ENCODE measurements at places on chromosomes 6 and 20. TPM values are rescaled to one million over a fixed set of nuclear protein-coding genes. Genes with fewer than 3 reads are reported as not detected.

GRCh38 chr6:68054756-68055155 is 580.3 kb upstream of the ADGRB3 start:
- no peaks in the 10 kb centered on the region for H3K4me1 ChIP-seq
- H3K27ac ChIP-seq = no peak overlapping the region
- DNase-seq = no peak
- H3K36me3 ChIP-seq = no peaks in the 10 kb centered on the region

GRCh38 chr6:147005499-147005898 is 198.7 kb upstream of the STXBP5 start:
- no peak for DNase-seq
- peaks cover 6% of the 10 kb centered on the region for H3K27me3 ChIP-seq
- no peak overlapping the region for H3K27ac ChIP-seq
- H3K4me1 ChIP-seq = peaks cover 2% of the 10 kb centered on the region
- H3K4me3 ChIP-seq = no peak overlapping the region

DNA sequence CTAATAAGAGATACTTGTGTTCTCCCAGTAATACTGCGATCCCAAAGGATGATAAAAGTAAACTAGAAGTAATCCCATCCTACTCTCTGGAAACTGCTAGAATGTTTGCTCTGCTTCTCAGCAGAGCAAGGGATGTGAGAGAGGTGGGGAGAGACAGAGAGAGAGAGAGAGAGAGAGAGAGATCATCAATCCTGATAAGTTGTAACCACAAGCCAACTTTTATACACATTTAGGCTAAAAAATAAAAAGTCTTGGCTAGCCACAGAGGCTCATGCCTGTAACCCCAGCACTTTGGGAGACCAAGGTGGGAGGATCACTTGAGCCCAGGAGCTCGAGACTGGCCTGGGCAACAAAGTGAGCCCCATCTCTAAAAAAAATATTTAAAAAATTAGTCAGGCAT is 16.0 kb upstream of the TRIM38 start:
- no peaks in the 10 kb centered on the region for H3K36me3 ChIP-seq
- H3K4me1 ChIP-seq = peaks cover 14% of the 10 kb centered on the region
- DNase-seq = no peak
- H3K27ac ChIP-seq = peak overlapping the region; percentile 89
- peaks cover 1% of the 10 kb centered on the region for H3K27me3 ChIP-seq

DNA sequence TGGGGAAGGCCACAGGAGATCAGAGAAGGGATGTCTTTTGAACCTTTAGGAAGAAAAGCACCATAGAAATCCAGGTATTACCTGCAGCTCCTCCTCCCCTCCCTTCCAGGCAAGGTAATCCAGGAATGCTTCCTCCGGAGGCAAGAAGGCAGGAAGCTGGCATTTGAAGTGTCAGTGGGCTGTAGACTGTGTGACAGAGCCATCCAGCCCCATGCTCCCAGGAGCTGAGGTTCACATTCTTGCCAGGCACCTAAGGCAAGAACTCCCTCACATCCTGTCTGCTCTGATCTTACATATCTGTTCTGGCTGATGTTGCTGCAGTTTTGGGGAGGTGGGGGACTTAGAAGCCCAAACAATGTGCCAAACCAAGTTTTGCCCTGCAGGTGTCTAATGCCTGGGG is 27.8 kb upstream of the SCUBE3 start:
- no peak overlapping the region for H3K4me3 ChIP-seq
- peaks cover 43% of the 10 kb centered on the region for H3K27me3 ChIP-seq
- H3K36me3 ChIP-seq = peaks cover 2% of the 10 kb centered on the region

GRCh38 chr6:170018422-170018935 is 267.1 kb downstream of the ERMARD start:
- no peaks in the 10 kb centered on the region for H3K4me1 ChIP-seq
- no peak for DNase-seq
- no peak overlapping the region for H3K27ac ChIP-seq
- H3K36me3 ChIP-seq = no peaks in the 10 kb centered on the region

DNA sequence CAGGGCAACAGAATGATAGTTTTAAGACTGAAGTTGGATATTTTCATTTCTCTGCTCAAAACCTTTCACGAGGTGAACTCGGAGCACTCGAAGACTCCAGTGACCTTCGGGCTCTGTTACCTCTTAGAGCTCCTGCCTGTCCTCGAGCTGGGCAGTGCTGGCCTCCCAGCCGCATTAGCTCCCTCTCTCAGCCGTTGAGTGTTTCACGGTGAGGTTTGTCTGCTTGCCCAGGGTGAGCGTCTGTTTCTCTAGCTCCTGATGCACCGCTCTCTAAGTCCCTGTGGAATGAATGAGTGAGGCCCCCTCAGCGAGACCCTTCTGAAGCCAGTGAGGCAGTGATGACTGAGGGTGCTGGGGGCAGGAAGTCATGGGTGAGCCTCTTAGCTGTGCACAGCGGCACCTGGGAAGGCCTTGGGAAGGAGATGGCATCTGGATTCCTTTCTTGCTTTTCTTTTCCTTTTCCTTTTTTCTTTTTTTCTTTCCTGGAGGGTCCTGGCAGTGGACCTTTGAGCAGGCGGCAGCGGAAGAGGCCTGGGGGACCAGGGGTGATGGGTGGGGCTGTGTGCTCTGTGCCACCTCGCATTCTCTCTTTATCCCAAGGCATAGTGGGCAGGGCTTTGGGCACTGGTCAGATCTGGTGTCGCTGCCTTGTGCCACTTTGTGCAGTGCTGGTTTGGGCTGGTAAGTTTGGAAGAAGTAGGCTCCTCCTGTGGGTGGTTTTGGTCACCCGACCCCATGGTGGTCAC is 2.2 kb downstream of the PSMG4 start:
- peak overlapping the region; percentile 100 for H3K4me3 ChIP-seq
- no peak for DNase-seq
- H3K27ac ChIP-seq = peak overlapping the region; percentile 99
- H3K4me1 ChIP-seq = peaks cover 31% of the 10 kb centered on the region
- peaks cover 4% of the 10 kb centered on the region for H3K27me3 ChIP-seq

- no peak overlapping the region for H3K4me3 ChIP-seq
- DNase-seq = no peak
- H3K4me1 ChIP-seq = no peaks in the 10 kb centered on the region
- no peak overlapping the region for H3K27ac ChIP-seq
Measured at GRCh38 chr6:4603291-4603690, 172.9 kb upstream of the CDYL start.

GRCh38 chr20:37856932-37857660 is 45.8 kb upstream of the VSTM2L start:
- DNase-seq = no peak
- no peaks in the 10 kb centered on the region for H3K4me1 ChIP-seq
- no peak overlapping the region for H3K27ac ChIP-seq
- H3K36me3 ChIP-seq = peaks cover 8% of the 10 kb centered on the region

- H3K4me1 ChIP-seq = peaks cover 3% of the 10 kb centered on the region
- DNase-seq = no peak
- no peaks in the 10 kb centered on the region for H3K36me3 ChIP-seq
Measured at GRCh38 chr20:61900011-61900944, 165.4 kb downstream of the TAF4 start.

GRCh38 chr20:63878899-63879663 is 14.0 kb downstream of the TPD52L2 start:
- H3K27me3 ChIP-seq = no peaks in the 10 kb centered on the region
- DNase-seq = no peak
- H3K4me3 ChIP-seq = no peak overlapping the region
- peaks cover 5% of the 10 kb centered on the region for H3K4me1 ChIP-seq
- H3K27ac ChIP-seq = no peak overlapping the region

DNA sequence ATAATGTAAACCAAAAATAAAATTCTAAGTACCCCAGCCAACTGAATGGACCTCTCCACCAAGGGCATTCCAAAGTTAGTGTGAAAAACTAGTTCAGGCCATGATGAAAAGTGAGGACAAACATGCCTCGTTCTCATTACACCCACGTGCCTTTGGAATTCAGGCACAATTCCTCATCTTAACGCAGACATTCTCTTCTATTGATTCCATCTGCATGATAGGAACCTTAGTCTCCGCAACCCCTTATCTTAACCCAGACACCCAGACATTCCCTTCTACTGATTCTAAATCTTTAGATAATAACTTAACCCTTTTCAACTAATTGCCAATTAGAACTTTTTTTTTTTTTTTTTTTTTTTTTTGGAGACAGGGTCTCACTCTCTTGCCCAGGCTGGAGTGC is 7.6 kb upstream of the SERPINB6 start:
- no peak overlapping the region for H3K4me3 ChIP-seq
- H3K4me1 ChIP-seq = peaks cover 6% of the 10 kb centered on the region

DNA sequence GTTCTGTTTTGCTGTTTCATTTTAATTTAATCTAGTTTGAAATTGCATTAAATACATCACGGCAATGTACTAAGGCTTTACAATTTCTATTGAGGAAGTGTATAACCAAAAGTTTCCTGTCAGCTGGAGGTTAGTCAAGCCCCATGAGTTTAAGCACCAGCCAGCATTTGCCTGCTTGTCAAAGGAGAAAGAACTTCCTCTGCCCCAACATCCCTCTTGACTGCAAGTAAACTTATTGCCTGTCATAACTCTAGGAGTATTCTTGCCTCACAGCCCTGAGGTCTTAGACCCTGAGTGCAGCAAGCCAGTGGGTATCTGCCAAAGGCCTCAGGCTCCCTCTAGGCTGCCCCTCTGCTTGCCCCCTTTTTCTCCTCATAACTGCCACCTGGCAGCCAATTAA is 106.7 kb upstream of the INSM1 start:
- H3K36me3 ChIP-seq = no peaks in the 10 kb centered on the region
- DNase-seq = no peak
- no peak overlapping the region for H3K4me3 ChIP-seq

DNA sequence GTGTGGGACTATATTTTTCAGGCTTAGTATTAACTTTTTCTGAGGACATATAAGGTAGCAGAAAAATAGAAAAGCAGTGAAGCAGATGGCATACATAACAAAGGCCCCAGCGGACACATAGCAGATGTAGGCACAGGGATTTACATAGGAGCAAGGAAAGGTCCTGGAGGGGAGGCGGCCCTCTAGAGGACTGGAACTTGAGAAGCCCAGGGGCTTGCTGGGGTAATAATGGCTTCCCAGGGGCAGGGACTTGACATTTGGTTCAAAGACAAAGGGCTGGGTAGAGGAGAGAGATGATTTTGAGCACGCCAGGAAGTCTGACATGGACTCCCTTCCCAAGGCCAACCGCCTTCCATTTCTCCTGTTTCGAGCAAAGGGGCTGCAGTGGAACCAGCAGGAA is 31.7 kb upstream of the OSTM1 start:
- no peak overlapping the region for H3K4me3 ChIP-seq
- no peaks in the 10 kb centered on the region for H3K36me3 ChIP-seq
- no peak overlapping the region for H3K27ac ChIP-seq
- no peaks in the 10 kb centered on the region for H3K4me1 ChIP-seq

DNA sequence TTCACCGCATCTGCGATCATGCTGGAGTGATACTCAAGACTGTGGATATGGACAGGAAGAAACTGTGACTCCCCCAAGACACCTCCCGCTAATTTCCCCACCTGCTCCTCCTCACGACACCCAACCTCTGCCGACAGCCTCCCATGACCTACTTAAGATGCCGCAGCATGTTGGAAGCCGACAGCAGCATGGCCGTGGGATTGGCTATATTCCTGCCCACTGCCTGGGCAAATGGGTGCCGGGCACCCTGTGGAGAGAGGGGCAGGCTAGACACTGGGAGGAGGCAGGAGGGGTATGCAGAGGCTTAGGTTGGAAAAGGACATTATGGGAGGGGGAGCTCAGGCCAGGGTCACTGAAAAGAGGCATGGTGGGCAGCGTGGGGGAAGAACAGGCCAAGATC is 4.5 kb downstream of the IDH3B start:
- no peak overlapping the region for H3K27ac ChIP-seq
- H3K4me1 ChIP-seq = peaks cover 44% of the 10 kb centered on the region
- H3K36me3 ChIP-seq = peaks cover 22% of the 10 kb centered on the region
- H3K4me3 ChIP-seq = peak overlapping the region; percentile 66
- DNase-seq = no peak
- no peaks in the 10 kb centered on the region for H3K27me3 ChIP-seq

DNA sequence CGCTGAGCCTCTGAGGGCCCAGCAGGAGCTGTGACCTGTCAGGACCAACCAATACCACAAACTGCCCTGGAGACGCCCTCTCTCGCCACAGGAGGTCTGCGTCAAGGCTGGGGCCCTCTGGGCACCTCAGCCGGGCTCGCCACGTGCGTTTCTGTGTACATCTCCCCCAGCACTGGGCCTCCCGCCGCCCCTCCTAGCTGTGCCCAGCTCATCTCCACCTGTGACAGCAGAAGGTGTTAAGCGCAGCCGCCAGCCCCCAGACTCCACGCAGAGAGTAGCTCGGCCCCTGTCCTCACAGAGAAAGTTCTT is 91.4 kb downstream of the TAF4 start:
- H3K4me3 ChIP-seq = no peak overlapping the region
- no peaks in the 10 kb centered on the region for H3K4me1 ChIP-seq
- peaks cover 10% of the 10 kb centered on the region for H3K36me3 ChIP-seq
- H3K27me3 ChIP-seq = no peaks in the 10 kb centered on the region

DNA sequence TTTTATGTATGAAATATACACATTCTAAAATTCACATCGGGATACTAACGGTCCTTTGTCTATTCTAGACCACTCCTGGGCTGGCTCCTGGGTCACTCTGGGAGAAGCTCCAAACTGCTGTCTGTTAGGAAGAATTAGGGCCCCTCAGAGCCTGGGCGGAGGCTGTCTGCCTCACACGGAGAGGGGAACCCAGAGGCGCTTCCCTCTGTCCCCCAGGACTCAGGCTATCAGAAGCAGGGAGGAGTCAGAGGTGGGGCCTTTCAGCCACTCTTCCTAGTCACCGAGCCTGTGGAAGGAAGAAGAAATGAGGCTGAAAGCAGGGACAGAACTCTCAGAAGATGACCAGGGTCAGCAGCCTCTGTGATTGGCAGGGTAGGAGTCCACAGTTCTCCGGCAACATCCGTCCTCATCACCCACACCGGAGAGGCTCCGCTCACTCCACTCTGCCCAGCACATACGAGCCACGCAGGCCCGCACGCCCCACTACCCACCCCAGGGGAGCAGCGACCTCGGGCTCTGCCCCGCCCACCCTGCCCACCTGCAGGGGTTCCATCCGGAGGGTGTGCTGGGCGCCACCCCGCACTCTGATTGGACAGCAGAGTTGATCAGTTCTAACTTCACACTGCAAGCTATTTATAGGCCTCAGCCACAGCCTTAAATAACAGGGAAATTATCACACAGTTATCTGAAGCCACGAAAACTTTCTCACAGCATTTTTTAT is 182.1 kb upstream of the AFDN start:
- no peak overlapping the region for H3K27ac ChIP-seq
- no peaks in the 10 kb centered on the region for H3K4me1 ChIP-seq
- H3K36me3 ChIP-seq = no peaks in the 10 kb centered on the region
- H3K27me3 ChIP-seq = peaks cover 26% of the 10 kb centered on the region

- H3K4me1 ChIP-seq = no peaks in the 10 kb centered on the region
- no peaks in the 10 kb centered on the region for H3K27me3 ChIP-seq
- no peak for DNase-seq
- no peaks in the 10 kb centered on the region for H3K36me3 ChIP-seq
- no peak overlapping the region for H3K27ac ChIP-seq
- no peak overlapping the region for H3K4me3 ChIP-seq
Measured at GRCh38 chr6:22717915-22718314, 148.5 kb downstream of the HDGFL1 start.

GRCh38 chr6:81890846-81891245 is 138.4 kb upstream of the TENT5A start:
- no peak for DNase-seq
- H3K27me3 ChIP-seq = no peaks in the 10 kb centered on the region
- H3K36me3 ChIP-seq = no peaks in the 10 kb centered on the region
- H3K4me3 ChIP-seq = no peak overlapping the region

GRCh38 chr20:19785173-19785982 is 27.3 kb downstream of the RIN2 start:
- peak overlapping the region; percentile 69 for H3K27ac ChIP-seq
- peaks cover 7% of the 10 kb centered on the region for H3K4me1 ChIP-seq
- no peak for DNase-seq
- H3K4me3 ChIP-seq = no peak overlapping the region
- H3K27me3 ChIP-seq = peaks cover 44% of the 10 kb centered on the region

BMP5 gene
- total RNA-seq = not detected

CYP24A1 gene
- not detected for total RNA-seq

SNX21 gene
- 3.1 TPM for total RNA-seq

TMEM63B gene
- total RNA-seq = 27.1 TPM

TMC2 gene
- not detected for total RNA-seq
